Adrenal gland (tissue), 19 donors: ENCODE measurements at places on chromosomes 7 and 10.

- no peak for DNase-seq
These were observed 246.2 kb downstream of the CCDC7 start for GRCh38 chr10:32692174-32692573.

DNA sequence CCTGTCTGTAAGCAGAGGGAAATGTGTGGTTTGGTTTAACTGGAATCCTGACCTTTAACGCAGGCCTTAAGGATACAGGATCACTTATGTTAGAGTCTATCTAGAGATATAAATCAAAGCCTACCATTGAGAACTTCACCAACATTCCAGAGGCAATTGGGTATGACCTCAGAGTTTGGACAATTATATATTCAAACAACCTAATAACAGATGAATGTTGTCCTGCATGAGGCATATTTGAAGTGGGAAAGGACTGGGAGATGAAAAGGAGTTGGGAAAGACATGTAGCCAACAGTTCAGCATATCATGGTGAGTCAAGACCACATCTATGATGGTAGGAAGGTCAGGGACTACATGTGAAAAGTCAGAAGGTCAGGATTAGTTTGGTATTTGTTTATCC is 274.2 kb downstream of the DOCK4 start:
- no peak for DNase-seq

DNA sequence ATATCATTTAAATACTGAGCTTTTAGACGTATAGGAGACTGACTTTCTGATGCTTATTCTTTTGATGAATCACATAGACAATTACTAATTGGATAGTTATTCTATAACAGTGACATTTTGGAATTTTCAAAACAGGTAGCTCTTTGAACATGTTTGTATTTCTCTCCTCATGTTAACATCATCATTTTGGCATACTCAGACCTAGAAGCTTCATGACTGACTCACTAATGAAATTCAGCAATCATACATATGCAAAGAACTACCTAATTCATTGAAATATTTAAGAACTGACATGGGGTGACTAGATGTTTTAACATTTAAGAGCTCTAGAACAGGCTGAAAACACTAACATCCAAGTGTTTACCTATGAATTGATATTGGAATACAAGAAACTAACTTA is 192.3 kb downstream of the VTI1A start:
- DNase-seq: no peak

- no peak for DNase-seq
These were observed 153.7 kb downstream of the PLXNA4 start for GRCh38 chr7:132422502-132423111.

GRCh38 chr7:31336202-31337001 is 4.1 kb downstream of the NEUROD6 start:
- no peak for DNase-seq

GRCh38 chr7:17181482-17181881 is 117.0 kb upstream of the AHR start:
- no peak for DNase-seq

GRCh38 chr10:125788156-125789034 is 12.8 kb upstream of the MMP21 start:
- no peak for DNase-seq
